Stimulated activated CD4-positive, alpha-beta T cell treated with anti-CD3 and anti-CD28 coated beads, Interleukin-4, amount 100 ng/mL, for 1 hour (primary cell): ENCODE measurements at places on chromosomes 12 and 14.
A peak's percentile ranks its signal among the peaks of the same experiment; 100 is the strongest.

- no peak for DNase-seq
Measured at GRCh38 chr12:16880864-16881285, 274.9 kb upstream of the LMO3 start.

DNA sequence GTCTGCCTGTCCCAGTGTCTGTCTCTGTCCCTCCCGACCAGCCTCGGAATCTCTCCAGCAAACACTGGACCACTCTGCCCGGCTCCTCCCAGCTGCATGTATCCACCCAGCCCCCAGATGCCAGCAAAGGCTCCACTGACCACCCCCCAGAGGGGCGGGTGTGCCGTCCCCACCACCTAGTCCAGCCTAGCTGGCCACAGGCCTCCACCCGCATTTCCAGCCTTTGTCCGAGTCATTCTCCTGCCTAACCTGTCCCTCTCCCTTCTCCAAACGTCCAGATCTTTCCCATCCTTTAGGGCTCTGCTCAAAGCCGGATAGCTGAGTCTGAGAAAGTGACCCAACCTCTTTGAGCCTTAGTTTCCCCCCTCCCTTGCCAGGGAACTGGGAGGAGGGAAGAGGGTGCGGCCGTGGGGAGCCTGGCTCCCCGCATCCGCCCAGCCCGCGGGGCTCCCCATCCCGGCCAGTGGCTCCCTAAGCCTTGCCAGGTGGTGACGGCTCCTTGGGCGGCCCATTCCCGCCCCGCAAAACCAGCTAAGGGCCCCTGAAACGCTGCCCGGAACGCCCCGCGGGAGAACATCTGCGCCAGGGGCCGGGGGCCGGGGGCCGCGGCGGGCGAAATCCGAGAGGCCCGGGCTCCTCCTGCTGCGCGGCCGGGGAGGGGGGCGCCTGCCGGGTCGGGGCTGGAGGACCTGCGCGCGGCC lies 34.6 kb upstream of the ANKRD9 start:
- DNase-seq: no peak

DNA sequence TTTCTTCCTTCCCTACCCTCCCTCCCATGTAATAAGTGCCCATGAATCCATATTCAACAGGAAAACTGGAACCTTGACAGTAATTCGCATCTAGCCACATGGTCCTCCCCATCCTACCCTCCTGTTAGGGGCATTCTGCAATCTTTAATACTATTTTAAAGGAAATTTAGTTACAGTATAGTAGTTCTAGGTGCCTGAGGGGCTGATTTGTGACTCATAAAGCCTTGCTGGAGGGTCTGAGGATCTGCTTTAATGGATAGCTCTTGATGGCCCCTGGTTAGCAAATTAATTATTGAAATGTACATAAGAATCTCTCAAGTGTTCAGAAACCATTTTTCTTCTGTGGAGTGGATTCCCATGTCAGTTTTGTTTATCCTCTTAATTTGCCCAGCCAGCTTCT lies 54.1 kb downstream of the ESRRB start:
- DNase-seq: no peak

DNA sequence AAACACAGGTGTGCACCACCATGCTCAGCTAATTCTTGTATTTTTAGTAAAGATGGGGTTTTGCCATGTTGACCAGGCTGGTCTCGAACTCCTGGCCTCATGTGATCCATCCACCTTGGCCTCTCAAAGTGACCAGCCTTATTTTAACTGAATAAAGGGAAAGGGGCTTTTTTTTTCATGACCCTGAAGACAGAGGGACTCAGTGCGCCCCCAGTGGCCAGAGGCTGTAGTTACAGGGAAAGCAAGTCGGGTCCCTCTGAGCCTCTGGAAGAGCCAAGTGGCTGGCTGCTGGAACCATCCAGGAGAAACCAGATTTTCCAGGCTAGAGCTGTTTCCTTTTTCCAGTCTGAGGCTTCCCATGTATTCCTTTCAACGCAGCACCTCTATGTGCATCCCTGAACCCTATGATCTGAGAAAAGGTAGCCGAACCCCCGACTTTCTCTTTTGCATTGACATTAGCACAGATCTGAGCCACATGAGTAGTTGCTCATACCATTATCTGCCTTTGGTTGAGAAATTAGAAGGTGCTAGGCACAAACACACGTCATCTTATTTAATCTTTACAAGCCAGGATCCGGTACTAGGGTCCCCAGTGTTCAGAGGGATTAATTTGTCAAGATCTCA lies 342.7 kb downstream of the CACNA1C start:
- peak; percentile 31 for DNase-seq

GRCh38 chr14:71327691-71328090 lies 420.4 kb downstream of the PCNX1 start:
- no peak for DNase-seq

- no peak for DNase-seq
Measured at GRCh38 chr12:105072888-105073488, 11.3 kb downstream of the ALDH1L2 start.

- no peak for DNase-seq
Measured at GRCh38 chr12:51293696-51294095, 23.5 kb upstream of the SMAGP start.

GRCh38 chr14:103071544-103072251 lies 12.3 kb upstream of the LBHD2 start:
- no peak for DNase-seq

DNA sequence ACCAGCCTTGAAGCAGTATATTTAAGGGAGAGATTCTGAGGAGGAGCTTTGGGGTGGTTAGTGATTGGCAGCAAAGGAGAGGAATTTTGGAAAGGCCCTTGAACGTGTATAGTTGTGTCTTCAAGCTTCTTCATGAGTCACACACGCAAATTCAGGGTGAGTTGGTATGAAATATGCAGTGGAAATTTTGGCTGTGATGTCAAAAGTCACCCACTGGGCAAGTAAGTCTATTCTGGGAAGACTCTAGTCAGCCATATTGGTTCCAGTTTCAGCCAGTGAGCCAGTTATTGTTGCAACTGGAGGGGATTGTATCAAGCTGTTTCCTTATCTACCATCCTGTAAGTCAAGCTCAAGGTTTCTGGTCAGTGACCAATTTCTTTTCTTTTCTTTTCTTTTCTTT lies 32.0 kb upstream of the VASH1 start:
- DNase-seq: no peak

DNA sequence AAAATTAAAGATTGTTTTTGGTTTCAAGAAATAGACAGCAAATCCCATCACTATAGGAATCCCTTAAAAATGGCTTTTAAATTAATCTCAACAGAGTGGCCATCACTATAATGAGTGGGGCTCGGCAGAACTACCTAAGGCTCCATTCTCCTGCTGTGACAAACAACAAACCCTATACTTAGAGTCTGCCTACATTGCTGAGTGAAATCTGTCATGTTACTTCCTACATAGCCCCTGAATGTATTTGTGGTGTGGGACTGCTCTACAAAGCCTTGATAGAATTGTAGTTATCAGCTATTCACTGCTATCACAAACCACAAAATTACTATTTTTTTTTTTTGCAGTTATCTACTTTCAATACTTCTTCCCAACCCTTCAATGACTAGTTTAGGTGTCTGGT lies 538.7 kb upstream of the ATXN7L3B start:
- no peak for DNase-seq

GRCh38 chr12:77231501-77231918 lies 166.1 kb upstream of the E2F7 start:
- DNase-seq: no peak

DNA sequence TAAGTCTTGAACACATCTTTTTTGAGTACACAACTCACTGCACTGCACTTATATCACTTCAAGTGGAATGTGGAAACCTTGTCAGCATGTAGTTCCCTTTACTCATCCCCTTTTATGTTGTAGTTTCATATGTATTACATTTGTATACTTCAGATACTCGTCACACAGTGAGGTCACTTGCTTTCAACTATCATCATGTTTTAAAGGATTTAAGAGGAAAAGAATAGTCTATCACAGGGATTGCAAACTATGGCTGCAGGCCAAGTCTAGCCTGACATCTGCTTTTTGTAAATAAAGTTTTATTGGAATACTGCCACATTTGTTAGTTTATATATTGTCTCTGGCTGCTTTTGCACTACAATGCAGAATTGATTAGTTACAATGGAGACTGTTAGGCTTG lies 24.3 kb downstream of the CNOT2 start:
- DNase-seq: no peak

GRCh38 chr12:91454179-91454578 lies 271.6 kb upstream of the DCN start:
- no peak for DNase-seq

GRCh38 chr12:93163260-93164036 lies 214.3 kb upstream of the NUDT4 start:
- DNase-seq: no peak

DNA sequence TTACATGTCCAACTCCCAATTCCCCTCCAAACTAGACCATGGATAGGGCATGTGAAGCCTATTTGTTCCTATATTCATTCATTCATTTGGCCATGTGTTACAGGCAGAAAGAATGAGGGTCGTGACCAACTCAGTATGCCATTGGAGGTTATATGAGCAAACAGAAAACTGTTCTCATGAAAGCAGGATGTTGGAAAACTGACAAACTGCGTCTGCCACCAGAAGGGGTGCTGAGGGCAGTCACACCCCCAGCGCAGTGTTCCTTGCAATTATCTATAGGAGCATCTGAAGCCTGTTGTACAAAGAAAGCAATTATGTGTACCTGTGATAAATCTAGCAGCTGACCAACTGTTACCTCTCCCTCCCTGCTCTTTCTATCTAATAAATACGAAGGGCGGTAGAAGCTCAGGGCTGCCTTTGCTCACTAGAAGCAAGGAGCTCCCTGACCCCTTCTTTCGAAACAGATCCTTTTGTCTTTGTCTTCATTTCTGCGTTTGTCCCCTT lies 21.1 kb downstream of the ENTPD5 start:
- DNase-seq: no peak

DNA sequence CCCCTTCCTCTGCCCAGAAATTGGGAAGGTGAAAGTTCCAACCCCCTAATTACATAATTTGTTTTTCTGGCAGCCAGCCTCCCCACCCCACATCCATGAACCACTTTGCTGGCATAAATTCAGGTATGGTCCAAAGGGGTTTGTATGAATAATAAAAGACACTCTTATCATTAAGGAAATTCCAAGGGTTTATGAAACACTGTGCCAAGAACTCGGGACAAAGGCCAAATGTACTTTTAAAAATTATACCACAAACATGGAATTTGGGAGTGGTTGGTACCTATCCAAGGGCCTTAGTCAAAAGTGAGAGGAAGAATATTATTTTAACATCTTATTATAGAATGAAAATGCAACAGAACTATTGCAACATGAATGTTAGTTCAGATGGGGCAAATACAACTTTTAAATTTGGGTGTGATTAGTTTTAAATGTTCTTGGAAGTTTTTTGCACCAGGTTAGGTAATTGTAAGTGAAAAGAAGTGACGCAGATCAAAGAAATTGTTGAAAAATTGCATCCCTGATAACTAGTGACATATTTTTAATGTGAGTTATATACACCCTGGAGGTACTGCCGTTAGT lies 217.8 kb downstream of the TMEM117 start:
- no peak for DNase-seq

GRCh38 chr12:26244503-26244902 lies 49.1 kb downstream of the SSPN start:
- no peak for DNase-seq

DNA sequence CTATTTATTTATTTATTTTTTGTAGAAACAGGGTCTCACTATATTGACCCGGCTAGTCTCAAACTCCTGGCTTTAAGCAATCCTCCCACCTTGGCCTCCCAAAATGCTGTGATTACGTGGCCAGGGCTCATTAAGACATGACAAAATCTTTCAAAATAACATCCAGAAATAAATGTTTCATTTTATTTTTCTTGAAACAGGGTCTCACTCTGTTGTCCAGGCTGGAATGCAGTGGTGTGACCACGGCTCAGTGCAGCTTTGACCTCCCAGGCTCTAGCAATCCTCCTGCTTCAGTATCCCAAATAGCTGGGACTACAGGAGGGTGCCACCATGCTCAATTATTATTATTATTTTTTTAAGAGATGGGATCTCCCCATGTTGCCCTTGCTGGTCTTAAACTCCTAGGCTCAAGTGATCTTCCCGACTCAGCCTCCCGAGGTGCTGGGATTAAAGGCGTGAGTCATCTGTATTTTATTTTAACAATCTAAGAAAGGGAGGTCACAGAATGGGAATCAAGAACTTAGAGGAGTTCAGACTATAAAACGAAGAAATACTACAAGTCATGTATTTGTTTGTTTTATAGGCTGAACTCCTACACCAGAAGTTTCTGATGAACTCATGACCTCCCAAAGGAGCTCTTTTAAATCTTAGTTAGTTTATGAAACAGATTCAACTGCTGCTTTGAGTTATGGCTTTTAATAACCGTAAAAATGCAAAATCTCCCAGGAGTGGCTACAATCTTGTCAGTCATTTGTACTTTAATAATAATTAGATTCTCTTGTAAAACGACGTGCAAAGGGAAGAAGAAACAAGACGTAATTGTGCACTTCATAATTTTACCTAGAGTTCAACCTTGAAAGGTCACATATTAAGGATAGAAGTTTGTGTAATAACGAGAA lies 2.1 kb upstream of the TMEM263 start:
- DNase-seq: no peak

DNA sequence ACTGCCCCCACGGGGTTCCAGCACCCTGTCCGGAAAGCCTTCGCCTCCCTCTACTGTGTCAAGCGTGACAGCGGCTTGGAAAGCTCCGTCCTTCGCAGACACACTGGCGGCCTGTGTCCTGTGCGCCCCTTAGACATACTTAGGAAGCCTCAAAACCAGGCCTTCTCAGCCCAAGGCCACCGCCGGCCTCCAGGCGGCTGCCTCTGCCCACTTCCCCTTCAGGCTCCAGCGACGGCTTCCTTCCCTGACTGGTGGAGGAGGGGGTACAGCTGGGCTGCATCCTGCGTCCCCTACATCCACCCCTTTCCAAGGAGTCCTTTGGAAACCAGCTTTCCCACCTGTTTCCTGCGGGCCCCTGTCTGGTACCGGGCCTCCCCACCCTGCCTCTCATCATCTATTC lies 2.5 kb upstream of the CACNA2D4 start:
- DNase-seq: no peak

GRCh38 chr14:58739674-58740073 lies 101.9 kb downstream of the DACT1 start:
- no peak for DNase-seq

DNA sequence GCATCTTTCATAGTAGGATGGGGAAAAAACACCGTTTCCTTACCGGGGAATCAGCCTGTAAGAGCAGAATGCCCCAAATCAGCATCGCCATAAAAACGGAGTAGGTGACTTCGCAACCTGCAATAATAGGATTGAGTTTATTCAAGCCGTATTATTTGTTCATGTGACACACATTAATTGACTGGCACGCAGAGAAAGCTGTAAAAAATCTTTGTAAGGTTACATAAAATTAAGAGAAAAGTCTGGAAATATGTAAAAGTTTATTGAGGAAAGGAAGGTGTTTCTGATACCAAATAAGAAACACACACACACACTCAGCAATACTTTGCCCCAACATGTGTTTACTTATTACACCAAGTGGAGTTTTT lies 628 bp upstream of the CAPRIN2 start:
- DNase-seq: no peak

GRCh38 chr14:90810806-90811205 lies 5.4 kb downstream of the TTC7B start:
- no peak for DNase-seq

DNA sequence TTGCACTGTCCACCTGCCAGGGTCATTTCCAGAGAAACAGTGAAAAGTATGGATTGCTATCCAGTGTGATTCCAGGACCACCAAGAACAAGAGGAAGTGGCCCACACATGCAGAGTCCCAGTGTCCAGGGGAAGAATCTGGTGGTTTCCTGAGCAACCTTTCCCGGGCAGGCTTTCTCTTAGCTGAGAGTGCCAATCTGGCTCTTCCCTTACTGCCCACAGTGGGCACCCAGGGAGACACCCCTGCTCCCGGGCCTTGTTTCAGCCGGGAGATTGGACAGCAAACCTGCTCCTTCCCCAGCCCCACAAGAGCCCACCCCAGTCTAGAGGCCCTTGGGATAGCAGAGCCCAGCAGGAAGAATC lies 62.1 kb downstream of the VWF start:
- DNase-seq: no peak
